SHP77 treated with DMSO at 0.1 percent for 48 hours (cell line): ENCODE measurements at places on chromosomes 4 and X.

DNA sequence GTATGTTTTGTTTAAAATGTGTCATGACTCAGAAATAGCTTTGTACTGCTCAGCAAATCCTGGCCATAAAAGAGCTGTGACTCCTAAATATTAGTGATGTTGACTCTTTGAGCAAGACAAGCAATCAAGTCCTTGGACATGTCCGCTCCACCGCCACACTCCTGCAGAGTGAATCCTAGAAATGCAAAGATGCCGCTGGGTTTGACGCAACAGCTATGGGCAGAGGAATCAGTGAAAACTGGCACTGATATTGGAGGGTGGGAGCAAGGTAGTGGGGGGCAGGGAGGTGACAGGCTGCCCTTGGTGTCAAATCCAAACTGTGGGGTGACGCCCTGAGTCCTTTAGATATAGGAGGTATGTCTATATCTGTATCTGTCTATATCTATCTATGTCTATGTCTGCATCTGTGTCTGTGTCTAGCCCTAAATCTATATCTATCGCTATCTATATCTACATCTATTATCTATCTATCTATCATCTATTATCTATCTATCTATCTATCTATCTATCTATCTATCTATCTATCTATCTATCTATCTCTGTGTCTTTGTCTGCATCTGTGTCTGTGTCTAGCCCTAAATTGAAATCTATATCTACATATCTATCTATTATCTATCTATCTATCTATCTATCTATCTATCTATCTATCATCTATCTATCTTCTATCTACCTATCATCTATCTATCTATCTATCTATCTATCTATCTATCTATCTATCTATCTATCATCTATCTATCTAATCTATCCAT lies 129.7 kb downstream of the CPE start:
- DNase-seq = no peak

- DNase-seq = no peak
Observed at GRCh38 chrX:69069086-69069445, 96.2 kb downstream of the PJA1 start.

DNA sequence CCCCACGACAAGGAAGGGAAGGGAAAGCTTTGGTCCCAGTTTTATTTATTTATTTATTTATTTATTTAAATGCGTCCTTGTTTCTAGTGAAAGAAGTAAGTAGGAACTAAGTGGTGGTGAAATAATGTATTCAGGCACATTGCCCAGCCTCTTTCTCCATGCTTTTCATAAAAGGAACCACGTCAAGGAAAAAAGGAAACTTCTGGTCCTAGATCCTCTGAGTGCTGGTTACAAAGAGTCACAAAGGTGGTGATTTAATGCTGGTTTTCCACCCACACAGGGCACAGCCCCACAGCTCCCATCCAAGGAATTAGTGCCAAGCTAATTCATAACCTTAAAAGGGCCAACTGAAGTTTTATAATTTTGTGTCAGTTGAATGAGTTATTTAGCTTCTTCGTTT lies 206.6 kb upstream of the GYPA start:
- DNase-seq = no peak

GRCh38 chr4:1045595-1046201 lies 34.3 kb downstream of the FGFRL1 start:
- DNase-seq = no peak

GRCh38 chrX:71870208-71871098 lies 40.2 kb upstream of the NHSL2 start:
- peak; percentile 10 for DNase-seq

GRCh38 chrX:93420090-93420489 lies 253.3 kb downstream of the NAP1L3 start:
- no peak for DNase-seq
